Occipital lobe (tissue), 3 donors: ENCODE measurements at places on chromosomes 2 and 18.

DNA sequence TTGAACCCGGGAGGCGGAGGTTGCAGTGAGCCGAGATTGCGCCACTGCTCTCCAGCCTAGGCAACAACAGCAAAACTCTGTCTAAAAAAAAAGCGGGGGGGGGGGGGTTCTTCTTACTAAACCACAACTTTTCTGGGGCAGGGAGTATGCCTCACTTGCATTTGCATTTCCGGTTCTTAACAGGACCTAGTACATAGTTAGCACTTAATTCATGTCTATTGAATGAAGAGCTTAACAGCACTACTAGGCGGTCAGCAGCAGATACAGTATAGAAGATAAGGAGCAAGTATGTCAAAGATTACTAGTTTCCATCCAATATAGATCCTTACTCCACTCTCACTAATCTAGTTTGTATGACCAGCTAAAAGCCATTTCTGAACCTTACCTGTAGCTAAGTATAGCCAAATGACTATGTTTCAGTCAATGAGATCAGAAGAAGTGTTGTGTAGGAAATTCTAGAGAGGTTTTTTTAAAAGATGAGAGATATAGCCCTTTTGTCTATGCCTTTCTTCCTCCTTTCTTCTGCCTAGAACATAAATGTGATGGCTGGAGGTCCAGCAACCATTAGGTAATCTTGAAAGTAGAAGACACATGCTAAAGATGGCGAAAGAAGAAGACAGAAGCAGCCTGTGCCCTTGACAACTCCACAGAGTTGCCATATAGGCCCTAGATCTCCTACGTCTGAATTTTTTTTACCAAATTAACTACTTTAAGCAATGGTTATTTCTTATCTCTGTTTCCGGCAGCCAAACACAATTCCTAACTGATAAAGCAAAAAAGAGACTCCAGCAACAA, 11.3 kb downstream of the HYCC2 start:
- DNase-seq, result no peak

- no peak for DNase-seq
Observed at GRCh38 chr2:111626037-111626864, 257.7 kb downstream of the ANAPC1 start.

DNA sequence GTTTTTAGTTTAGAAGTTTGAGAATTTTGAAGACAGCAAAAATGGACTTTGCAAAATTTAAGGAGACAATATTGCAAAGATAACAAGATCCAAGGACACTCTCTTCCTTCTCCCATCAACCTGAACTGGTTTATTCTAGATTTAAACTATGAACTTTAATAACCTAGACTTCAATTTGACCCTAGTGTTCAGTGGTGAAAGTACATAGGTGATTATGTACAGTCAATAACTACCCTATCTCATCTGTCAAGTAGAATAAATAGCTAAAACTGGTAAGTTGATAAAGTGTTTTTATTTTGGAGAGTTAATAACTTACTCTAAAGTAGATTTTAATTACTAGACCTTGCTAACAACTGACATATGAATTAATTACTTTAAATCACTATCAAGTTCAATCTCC, 52.9 kb upstream of the NFE2L2 start:
- DNase-seq, result no peak

DNA sequence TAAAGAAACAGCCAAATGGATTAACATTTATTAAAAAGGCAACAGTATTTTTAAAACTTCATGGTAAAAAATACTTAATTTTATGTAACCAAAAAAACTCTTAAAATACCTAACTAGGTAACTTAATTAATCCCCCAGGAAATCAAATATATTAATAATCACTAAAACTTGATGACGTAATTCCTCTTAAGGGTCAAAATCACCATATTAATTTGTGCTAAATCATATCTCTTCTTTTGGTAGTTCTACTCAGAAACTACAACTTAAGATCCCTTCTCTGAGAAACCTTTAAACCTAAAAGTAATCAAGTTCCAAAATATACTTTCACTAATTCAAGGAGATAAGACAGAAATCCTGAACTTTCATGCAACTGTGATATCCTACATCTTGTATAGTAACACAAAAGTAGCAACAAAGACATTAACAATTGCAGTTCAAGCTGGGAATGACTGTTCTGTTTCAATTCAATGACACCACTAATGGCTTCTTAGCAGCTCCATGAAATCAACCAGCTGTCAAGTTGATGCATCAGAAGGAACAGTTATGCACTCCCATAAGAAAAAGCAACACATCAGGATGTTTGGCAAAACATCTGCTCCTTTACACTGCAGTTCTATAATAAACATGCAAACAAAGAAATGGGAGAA, 4.0 kb downstream of the BAZ2B start:
- no peak for DNase-seq

DNA sequence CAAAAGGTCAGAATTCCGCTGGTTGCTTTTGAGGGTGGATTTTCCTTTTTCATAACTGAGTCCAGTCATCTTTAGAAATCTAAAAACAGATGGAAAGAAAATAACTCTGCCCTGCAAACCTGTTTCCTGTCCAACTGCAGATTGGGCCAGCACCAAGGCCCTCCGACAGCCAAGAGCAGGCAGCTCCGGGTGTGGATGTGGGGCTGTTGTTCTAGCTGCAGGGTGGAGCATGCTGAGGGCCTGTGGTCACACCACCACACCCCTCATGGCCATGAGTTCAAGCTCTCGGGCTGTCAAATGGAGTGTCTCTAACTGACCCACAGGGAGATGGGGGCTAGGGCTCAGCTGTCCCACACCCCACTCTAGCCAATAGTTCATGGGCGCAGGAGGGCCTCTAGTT, 69.3 kb upstream of the BZW1 start:
- no peak for DNase-seq

DNA sequence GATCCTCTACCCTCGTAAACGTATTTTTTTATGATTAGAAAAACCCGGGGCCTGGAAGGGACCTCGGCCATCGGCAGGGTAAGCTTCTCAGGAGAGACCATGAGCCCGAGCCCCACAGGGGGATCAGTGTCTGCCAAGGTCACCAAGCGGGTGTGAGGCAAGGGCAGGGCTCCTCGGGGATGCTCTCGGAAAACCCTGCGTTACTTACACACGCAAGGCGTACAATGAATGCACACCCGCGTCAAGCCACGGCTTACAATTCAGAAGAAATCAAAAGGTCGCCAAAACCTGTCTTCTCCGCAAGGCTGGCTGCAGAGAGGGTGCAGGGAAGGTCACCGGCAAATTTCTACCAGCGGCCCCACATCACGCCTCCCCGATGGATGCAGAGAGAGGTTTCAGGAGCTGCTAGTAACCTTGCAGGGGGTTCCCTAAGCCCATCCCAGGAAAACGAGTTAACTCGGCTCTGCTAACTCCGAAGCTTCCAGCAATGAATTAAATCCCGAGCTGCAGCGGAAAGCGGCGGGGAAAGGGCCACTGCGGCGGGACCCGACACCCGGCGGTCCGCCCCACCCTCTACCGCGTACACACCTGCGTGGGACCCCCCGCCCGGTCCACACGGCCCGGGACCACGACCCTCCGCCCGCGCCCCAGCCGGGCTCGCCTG, 638 bp downstream of the ST3GAL5 start:
- peak; percentile 52 for DNase-seq
